Activated naive CD8-positive, alpha-beta T cell treated with anti-CD3 and anti-CD28 coated beads, Interleukin-2, amount 10 ng/mL, durations not matched to agents 7 days and 5 days (primary cell): ENCODE measurements at places on chromosomes 1 and 21. TPM values are rescaled to one million over a fixed set of nuclear protein-coding genes. Genes with fewer than 3 reads are reported as not detected.

TAF5L gene
- 24.6 TPM for total RNA-seq

DNA sequence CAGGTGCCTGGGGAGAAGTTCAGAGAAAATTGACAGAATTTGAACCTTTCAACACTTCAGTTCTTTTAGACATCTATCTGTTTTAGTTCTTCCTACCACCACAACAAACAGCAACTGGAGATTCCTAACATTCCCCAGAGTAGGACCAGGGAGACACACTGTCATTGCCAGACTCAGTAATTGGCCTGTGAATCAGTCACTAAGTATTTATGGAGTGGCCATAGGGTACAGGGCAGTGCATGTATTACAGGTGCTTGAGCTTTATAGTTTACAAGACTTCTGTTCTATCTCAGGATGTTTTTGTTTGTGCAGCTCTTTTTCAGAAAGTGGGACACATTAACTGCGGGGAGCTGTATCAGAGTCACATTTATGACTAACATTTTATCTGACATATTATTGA is 1.7 kb downstream of the CDC14A start:
- peak overlapping the region; percentile 89 for H3K4me3 ChIP-seq
- peaks cover 27% of the 10 kb centered on the region for H3K36me3 ChIP-seq
- H3K27ac ChIP-seq: peak overlapping the region; percentile 95

PTGFR gene
- not detected for total RNA-seq

- H3K4me3 ChIP-seq: peak overlapping the region; percentile 74
- peaks cover 7% of the 10 kb centered on the region for H3K36me3 ChIP-seq
- H3K27ac ChIP-seq: peak overlapping the region; percentile 100
- H3K27me3 ChIP-seq: peaks cover 9% of the 10 kb centered on the region
These were observed 4.5 kb downstream of the TMEM125 start for GRCh38 chr1:43274125-43274803.

DNA sequence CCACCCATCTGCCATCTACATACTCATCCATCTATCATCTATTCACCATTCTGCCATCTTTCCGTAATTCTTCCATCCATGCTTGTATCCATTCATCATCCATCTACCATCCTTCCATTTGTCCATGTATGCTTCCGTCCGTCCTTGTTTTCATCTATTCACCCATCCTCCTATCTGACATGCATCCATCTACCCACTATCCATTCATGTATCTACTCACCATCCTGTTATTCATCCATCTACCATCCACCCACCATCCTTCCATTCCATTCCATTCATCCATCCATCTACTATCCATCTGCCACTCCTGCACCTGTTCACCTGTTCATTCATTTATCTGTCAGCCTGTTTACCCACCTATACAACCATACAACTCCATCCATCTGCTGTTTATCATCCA is 86.2 kb downstream of the TRIM11 start:
- peaks cover 5% of the 10 kb centered on the region for H3K36me3 ChIP-seq
- no peak for DNase-seq
- no peak overlapping the region for H3K27ac ChIP-seq
- H3K4me1 ChIP-seq: no peaks in the 10 kb centered on the region

GRCh38 chr21:18902660-18903059 is 499.1 kb upstream of the TMPRSS15 start:
- H3K27me3 ChIP-seq: no peaks in the 10 kb centered on the region
- no peak overlapping the region for H3K27ac ChIP-seq

CLCNKB gene
- total RNA-seq: not detected

SLC35D1 gene
- 11.3 TPM for total RNA-seq

- peaks cover 78% of the 10 kb centered on the region for H3K4me1 ChIP-seq
- peak overlapping the region; percentile 85 for H3K27ac ChIP-seq
- no peaks in the 10 kb centered on the region for H3K27me3 ChIP-seq
- H3K4me3 ChIP-seq: peak overlapping the region; percentile 78
These were observed 7.1 kb downstream of the SLC2A1 start for GRCh38 chr1:42951588-42951987.

ICOSLG gene
- total RNA-seq: 1.8 TPM

PAPPA2 gene
- total RNA-seq: not detected

DNA sequence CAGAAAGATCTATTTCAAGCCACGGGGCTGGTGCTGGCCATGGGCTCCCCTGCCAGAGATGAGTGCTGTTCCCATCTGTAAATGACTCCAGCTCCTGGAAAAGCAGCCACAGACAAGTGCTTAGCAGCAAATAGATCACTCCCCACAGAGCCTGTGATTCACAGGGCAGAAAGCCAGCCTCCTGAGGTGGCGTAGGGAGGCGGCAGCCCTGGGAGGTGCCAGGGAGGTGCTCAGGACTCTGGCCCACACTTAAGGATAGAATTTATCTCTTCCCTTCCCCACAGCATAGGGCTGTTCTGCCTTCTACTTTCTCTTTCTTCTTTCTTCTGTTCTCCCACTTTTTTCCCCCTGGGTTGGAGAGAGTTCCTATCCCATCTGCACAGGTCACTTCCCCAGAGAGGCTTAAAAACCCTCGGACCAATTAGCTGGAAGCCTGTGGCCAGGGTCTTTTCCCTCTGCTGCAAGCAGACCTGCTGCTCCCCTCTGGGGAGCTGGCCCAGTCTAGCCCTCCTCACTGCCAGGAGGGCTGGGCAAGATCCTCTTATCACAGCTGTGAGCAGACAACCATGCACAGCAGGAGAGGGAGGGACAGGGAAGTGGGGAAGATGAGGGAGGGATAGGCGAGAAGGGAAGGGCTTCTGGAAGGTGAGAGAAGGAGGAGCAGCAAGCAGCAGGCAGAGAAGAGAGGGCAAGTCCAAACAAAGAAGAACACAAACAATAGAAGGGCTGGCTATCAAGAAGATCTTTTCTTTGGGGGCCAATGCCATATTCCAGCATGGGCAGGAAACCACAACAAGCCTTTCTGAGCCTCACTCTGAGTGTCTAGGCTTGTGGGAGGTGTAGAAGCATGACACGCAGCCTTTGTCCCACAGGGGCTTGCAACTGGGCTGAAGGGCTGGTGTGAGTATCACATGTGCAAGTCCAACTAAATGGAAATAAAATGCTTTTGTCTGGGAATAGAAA is 41.0 kb downstream of the KCND3 start:
- no peaks in the 10 kb centered on the region for H3K36me3 ChIP-seq
- no peak overlapping the region for H3K4me3 ChIP-seq
- no peak for DNase-seq
- H3K27me3 ChIP-seq: peaks cover 8% of the 10 kb centered on the region
- no peak overlapping the region for H3K27ac ChIP-seq

GRCh38 chr1:183484254-183484653 is 12.0 kb downstream of the SMG7 start:
- DNase-seq: no peak
- peaks cover 51% of the 10 kb centered on the region for H3K4me1 ChIP-seq
- H3K27ac ChIP-seq: no peak overlapping the region
- H3K27me3 ChIP-seq: no peaks in the 10 kb centered on the region
- H3K36me3 ChIP-seq: peaks cover 42% of the 10 kb centered on the region

KCNJ10 gene
- not detected for total RNA-seq

USP1 gene
- 67.7 TPM for total RNA-seq

- H3K27me3 ChIP-seq: peaks cover 28% of the 10 kb centered on the region
- peaks cover 4% of the 10 kb centered on the region for H3K36me3 ChIP-seq
- peak; percentile 69 for DNase-seq
- H3K4me1 ChIP-seq: peaks cover 53% of the 10 kb centered on the region
These were observed 124.8 kb downstream of the KCNN3 start for GRCh38 chr1:154745286-154745731.

GRCh38 chr1:234618737-234619049 is 8.7 kb upstream of the IRF2BP2 start:
- peaks cover 4% of the 10 kb centered on the region for H3K27me3 ChIP-seq
- no peak for DNase-seq
- H3K4me1 ChIP-seq: peaks cover 9% of the 10 kb centered on the region
- no peaks in the 10 kb centered on the region for H3K36me3 ChIP-seq
- no peak overlapping the region for H3K27ac ChIP-seq

DNA sequence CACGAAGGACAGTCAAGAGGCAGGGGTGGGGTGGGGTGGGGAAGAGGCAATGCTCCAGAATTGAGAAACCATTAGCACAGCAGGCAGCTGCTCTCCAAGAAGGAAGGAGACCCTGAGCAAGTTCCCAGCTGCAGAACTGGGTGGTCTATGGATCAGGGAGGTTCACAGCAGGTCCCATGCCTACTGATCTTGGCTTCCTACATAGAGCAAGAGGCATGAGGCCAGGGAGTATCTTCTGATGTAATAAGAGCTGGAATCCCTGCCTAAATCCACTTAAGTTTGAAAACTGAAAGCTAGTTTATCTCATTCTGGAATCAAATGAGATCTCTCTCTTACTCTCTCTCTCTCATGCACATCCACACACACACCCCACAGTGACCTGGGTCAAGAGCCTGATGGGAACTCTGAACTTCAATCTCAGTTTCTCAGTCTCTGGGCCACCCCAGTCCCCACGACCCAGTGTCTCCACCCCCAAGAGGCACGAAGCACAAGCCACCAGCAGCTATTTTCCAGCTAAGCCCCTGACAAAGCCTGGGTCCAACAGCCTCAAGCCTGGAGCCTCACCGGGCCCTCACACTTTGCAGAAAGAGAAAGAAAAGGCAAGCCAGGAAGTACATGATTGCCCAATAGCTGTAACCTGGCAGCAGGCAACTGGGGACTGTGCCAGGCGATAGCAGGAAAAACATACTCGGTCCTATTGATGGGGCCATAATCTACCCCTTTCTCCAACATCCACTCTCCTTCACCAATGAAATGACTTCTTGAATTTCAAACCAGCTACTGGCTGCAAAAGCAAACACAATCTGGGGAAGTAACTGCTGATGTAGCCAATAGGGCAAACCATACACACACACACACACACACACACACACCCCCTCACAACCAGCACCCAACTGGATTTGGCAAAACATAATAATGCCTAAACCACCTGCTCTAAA is 2.2 kb downstream of the NUAK2 start:
- DNase-seq: peak; percentile 43
- H3K4me1 ChIP-seq: peaks cover 50% of the 10 kb centered on the region
- H3K27me3 ChIP-seq: peaks cover 17% of the 10 kb centered on the region
- H3K27ac ChIP-seq: peak overlapping the region; percentile 77

DNA sequence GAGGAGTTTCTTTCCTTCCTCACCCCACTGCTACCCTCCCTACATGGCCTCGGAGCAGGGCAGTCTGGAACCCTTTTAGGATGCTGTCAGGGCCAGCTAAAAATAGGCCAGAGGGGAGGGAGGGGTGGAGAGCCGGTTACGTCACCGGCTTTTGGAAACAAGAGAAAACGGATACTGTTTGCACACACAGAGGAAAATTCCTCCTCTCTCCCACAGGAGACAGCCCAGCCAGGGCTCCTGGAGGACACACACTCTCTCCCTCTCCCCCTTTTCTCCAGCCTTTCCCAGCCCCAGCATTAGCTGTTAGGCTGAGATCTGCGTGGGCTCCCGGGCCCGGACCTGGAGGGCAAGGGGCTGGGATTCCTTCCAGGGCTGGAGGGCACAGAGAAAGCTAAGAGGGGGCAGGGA is 20.0 kb upstream of the ALDH4A1 start:
- no peaks in the 10 kb centered on the region for H3K27me3 ChIP-seq
- no peak for DNase-seq
- no peak overlapping the region for H3K27ac ChIP-seq
- H3K4me3 ChIP-seq: no peak overlapping the region
- peaks cover 29% of the 10 kb centered on the region for H3K4me1 ChIP-seq

DNA sequence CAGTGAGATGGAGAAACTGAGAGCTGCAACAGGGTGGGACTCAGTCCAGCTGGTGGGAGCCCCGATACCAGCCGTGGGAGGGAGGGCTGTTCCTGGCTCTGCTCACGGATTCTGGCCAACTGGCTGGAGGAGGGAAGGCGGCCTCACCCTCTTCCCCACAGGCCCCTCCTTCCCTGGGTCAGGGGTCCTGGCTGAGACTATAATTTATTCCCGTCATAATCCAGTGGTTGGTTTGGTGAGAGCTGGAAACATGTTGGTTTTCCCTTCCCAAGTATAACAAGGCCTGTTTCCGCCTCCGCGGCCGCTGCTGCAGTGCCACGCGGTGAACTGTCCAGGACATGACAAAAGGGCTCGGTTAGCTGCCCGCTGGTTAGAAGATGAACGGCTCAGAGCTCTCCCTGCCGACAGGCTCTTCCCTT is 10.0 kb downstream of the PTPRF start:
- no peaks in the 10 kb centered on the region for H3K36me3 ChIP-seq
- no peak overlapping the region for H3K27ac ChIP-seq
- no peak for DNase-seq
- H3K4me1 ChIP-seq: peaks cover 13% of the 10 kb centered on the region

- DNase-seq: no peak
These were observed 7.0 kb upstream of the RWDD3 start for GRCh38 chr1:95226781-95227660.

GRCh38 chr1:228980232-228980937 is 245.1 kb downstream of the RHOU start:
- no peak overlapping the region for H3K4me3 ChIP-seq
- no peaks in the 10 kb centered on the region for H3K27me3 ChIP-seq
- no peaks in the 10 kb centered on the region for H3K4me1 ChIP-seq
- H3K36me3 ChIP-seq: no peaks in the 10 kb centered on the region
- DNase-seq: no peak

- H3K4me3 ChIP-seq: no peak overlapping the region
- no peaks in the 10 kb centered on the region for H3K27me3 ChIP-seq
- no peak overlapping the region for H3K27ac ChIP-seq
- peaks cover 7% of the 10 kb centered on the region for H3K36me3 ChIP-seq
- DNase-seq: no peak
- H3K4me1 ChIP-seq: peaks cover 7% of the 10 kb centered on the region
These were observed 40.6 kb upstream of the ARTN start for GRCh38 chr1:43893006-43893405.

- H3K27me3 ChIP-seq: no peaks in the 10 kb centered on the region
- peak; percentile 55 for DNase-seq
- H3K4me1 ChIP-seq: no peaks in the 10 kb centered on the region
- no peak overlapping the region for H3K4me3 ChIP-seq
These were observed 354.0 kb upstream of the DUSP10 start for GRCh38 chr1:222095606-222096475.

GRCh38 chr1:108598340-108598739 is 38.4 kb downstream of the EEIG2 start:
- peaks cover 3% of the 10 kb centered on the region for H3K36me3 ChIP-seq
- H3K4me1 ChIP-seq: peaks cover 3% of the 10 kb centered on the region
- no peak overlapping the region for H3K4me3 ChIP-seq
- no peak for DNase-seq
- H3K27ac ChIP-seq: no peak overlapping the region
- H3K27me3 ChIP-seq: no peaks in the 10 kb centered on the region

- H3K27ac ChIP-seq: no peak overlapping the region
- DNase-seq: no peak
- H3K4me3 ChIP-seq: no peak overlapping the region
- H3K4me1 ChIP-seq: peaks cover 1% of the 10 kb centered on the region
These were observed 227.8 kb downstream of the NRIP1 start for GRCh38 chr21:14836950-14837349.

- H3K27ac ChIP-seq: no peak overlapping the region
- H3K4me1 ChIP-seq: peaks cover 7% of the 10 kb centered on the region
- peaks cover 28% of the 10 kb centered on the region for H3K36me3 ChIP-seq
These were observed 42.0 kb downstream of the TM2D1 start for GRCh38 chr1:61682891-61683290.

DHDDS gene
- total RNA-seq: 48.2 TPM

DNA sequence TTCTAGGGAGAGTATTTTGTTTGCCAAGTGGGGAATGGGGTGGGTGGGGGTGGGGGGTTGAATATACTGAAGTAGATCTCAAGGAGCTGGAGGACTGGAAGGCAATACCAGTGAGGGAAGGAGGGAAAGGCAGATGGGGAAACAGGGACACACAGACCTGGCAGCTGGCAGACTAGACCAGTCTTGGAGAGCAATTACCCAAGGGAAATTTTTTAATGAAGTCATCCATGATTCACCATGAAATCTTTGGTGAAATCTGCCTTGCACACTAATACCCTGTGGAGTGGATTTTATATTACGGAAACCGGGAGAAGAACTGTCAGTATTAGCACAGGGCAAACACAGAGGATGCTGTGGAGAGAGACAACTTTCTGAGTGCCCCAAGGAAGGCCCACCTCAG is 29.7 kb upstream of the MARK1 start:
- DNase-seq: no peak
- peaks cover 5% of the 10 kb centered on the region for H3K27me3 ChIP-seq
- no peaks in the 10 kb centered on the region for H3K36me3 ChIP-seq

DEPDC1 gene
- 16.5 TPM for total RNA-seq

RUNX1 gene
- 23.0 TPM for total RNA-seq
